ENCODE measurements at places on chromosomes 5 and 9. TPM values are rescaled to one million over a fixed set of nuclear protein-coding genes. Genes with fewer than 3 reads are reported as not detected.

Gene STXBP1
- 36.0 TPM for total RNA-seq

Gene MEF2C
- 12.2 TPM for total RNA-seq

DNA sequence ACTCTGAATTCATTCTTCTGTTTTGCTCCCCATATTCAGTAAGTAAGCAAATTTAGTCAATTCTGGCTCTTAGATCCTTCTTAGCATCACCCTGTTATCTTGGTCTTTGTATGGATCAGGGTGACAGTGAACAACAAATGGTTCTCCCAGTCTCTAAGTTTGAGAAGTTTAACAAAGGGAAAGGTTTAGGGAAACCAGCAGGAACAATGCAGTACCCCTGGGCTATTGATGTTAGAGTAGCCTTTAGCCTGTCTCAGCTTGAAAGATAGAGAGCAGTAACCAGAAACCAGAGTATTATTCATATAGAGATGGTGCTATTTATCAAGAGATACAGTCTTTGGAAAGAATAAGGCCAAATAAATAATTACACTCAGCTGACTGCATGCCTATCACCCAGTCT is 241.8 kb downstream of the CDH12 start:
- DNase-seq, result no peak

DNA sequence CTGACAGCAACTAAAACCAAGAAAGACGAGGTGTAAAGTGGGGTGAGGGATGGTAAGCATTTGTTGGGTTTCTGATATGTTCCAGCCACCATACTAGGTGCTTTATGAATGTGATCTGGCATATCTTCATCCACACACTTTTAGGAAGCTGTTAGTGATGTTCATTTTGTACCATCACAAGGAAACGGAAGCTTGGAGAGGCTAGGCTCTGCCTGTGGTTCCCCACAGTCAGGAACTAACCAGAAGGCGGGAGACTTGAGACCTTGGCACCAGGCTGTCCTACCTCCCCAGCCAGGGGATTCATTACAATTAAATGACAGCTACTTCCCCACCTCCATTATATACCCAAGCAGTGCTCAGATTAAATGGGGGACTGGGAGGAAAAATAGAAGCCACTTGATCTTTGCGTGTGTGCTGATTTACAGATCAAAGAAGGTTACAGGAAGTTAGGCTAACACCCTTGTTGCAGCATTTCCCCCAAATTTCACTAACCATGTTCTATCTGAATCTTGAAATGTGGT is 43.0 kb downstream of the SFXN1 start:
- DNase-seq, result no peak

DNA sequence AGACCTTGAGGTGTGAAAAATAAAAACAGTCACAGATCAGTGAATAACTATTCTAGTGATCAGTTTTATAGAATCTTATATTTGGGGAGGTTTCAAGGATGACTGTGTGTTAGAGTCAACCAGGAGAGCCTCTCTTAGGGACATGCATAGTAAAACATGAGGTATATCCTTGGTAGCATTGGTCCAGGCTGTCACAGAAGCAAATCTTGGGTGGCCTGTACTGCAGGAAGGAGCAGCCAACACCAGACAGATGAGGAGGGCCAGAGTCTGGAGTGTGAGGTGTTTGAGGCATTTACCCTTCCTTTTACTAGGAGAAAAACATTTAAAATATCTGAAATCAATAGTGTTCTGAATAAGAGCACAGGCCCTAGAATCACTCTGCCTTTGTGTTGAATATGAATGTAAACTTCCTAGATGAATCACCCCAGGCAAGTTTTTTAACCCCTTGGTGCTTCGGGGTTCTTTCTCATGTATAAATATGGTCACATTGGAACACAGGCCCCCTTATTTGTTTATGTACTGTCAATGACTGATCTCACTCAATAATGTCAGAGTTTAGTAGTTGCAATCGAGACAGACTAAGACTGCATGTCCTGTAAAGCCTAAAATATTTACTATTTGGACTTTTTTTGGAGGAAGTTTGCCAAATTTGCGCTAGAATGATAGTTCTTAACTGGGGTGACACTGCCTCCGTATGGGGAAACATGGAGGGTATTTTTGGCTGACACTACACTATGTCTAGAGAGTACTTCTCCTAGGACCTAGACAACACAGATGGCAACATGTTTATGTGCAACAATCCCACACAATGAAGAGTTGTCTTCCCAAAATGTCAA is 416.5 kb upstream of the POU5F2 start:
- DNase-seq, result no peak

All from fibroblast of lung (primary cell).